ENCODE measurements at places on chromosomes 6 and 20.

DNA sequence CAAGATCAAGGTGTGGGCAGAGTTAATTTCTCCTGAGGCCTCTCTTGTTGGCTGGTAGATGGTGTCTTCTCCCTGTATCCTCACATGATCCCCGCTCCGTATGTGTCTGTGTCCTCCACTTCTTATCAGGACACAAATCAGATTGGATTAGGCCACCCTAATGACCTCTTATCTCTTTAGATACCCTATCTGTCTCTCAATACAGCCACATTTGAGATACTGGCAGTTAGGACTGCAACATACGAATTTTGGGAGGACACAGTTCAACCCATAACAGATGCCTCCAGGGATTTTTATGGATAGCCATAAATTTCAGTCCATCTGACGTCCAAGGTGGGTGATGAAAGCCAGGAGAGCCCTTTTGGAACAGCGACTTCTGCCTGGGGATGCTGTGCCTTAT lies 369.0 kb downstream of the NRN1 start:
- no peak for DNase-seq

GRCh38 chr6:45759472-45759810 lies 256.2 kb downstream of the CLIC5 start:
- DNase-seq = no peak

DNA sequence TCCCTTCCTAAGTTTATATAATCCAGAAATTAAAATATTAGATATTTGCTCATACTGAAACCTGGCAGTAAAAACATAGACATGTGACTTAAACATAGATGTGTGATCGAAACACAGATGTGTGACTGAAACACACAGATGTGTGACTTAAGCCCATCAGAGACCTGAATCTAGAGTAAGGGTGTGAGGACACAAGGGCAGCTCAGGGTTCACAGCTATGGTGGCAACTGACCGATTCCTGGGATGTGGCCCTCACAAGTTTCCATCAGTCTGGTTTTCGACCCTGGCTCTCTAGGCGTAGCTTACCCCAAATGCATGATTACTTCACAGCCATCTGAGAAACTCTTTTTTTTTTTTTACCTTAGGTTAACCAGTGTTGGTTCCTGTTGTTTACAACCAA lies 137.0 kb downstream of the NRN1 start:
- no peak for DNase-seq

DNA sequence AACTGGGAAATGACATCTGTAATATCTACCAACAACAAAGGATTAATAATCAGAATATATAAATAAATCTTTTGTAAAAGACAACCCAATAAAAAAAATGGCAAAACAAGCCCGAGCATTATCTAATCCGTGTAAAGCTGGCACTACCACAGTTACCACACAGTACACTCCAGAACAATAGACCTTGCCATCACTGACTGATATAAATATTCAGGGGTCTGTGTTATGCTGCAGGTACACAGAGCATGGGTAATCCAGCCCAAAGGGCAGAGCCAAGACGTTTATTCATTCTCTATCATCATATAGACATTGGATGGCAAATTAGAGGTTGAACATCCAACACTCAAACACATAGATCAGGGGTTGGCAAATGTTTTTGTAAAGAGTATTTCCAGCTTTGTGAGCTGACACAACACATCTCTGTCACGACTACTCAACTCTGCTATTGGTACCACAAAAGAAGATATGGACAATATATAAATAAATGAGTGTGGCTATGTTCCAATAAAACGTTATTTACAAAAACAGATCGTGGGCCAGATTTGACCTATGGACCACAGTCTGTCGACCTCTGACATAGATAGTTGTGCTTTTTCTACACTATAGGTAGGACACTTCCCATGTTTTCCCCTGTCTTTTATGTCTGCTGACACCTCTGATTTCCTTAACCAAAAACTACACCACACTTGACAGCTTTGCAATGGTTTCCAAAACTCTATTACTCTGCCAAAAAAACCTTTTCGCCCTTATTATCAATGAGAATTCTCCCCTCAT lies 4.5 kb downstream of the NCOA6 start:
- DNase-seq = no peak
